ENCODE measurements at places on chromosomes 7 and 10.
A peak's percentile ranks its signal among the peaks of the same experiment; 100 is the strongest.

DNA sequence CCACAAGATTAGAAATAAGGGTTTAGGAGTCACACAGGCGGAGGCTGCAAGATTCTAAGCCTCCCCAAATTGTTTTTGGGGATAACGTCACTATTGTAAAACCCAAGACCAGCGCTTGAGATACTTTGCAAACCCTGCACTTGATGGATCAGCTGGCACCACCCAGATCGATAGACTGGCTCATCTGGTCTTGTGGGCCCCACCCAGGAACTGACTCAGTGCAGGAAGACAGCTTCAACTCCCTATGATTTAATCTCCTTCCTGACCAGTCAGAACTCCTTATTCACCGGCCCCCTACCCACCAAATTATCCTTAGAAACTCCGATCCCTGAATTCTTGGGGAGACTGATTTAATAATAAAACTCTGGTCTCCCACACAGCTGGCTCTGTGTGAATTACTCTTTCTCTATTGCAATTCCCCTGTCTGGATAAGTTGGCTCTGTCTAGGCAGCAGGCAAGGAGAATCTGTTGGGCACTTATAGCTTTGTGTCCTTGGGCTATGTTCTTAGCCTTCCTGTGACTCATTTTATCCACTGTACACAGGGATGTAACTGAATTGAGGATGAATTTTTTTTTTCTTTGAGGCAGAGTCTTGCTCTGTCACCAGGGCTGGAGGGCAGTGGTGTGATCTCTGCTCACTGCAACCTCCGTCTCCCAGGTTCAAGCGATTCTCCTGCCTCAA lies 64.4 kb upstream of the CARD11 start:
- no peak for DNase-seq

- DNase-seq, result no peak
These were observed 73.8 kb upstream of the SFMBT2 start for GRCh38 chr10:7484456-7485243.

- peak; percentile 62 for DNase-seq
These were observed 7.8 kb downstream of the LIPM start for GRCh38 chr10:88810196-88810961.

GRCh38 chr10:17474595-17475323 lies 20.4 kb upstream of the ST8SIA6 start:
- DNase-seq, result peak; percentile 23

GRCh38 chr10:75098902-75099673 lies 12.4 kb upstream of the SAMD8 start:
- no peak for DNase-seq

DNA sequence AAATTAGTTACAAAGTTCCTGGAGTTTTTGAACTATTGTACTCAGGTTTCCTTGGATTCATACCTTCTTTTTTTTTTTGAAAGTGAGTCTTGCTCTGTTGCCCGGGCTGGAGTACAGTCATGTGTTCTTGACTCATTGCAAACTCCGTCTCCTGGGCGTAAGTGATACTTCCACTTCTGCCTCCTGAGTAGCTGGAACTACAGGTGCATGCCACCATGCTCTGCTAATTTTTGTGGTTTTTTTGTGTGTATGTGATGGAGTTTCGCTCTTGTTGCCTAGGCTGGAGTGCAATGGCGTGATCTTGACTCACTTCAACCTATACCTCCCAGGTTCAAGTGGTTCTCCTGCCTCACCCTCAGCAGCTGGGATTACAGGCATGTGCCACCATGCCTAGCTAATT lies 22.3 kb downstream of the MCM10 start:
- no peak for DNase-seq

DNA sequence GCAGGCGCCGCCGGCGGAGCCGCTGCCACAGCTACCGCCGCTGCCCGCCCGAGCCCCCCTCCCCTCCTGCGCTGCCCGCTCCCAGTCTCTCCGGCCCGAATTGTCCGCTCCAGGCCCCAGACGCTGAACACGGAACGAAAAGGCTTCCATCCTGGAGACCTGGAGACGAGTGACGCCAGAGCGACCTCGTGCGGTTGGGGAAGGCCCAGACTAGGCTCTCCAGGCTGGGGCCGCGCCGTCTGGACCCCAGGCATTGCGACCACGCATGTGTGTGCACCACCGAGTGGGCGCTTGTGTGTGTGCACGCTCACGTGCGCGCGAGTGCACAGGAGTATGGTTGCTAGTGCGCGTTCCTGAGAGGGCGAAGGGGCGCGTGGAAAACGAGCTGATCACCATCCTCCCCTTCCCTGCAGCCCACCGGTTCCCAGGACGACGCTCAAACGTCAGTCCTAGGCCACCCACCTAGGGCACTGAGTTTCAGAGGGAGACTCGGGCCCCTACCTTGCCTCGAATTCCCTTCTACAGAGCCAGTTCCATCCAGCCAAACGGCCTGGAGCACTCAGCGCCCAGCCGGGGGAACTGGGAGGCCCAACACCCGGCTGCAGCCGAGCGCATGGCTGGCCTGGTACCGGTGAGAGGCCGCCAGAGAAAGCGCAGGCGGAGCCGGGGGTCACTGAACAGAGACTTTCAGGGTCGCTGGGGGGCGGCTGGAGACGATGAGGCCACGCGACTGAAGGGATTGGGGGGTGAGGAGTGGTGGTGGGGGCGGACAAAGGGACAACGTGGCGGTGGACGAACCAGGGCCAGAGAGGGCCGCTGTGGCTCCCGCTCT lies 11.6 kb downstream of the LBX1 start:
- peak; percentile 33 for DNase-seq

- DNase-seq, result no peak
These were observed 155.7 kb downstream of the PLXNA4 start for GRCh38 chr7:132420527-132420926.

- DNase-seq, result peak; percentile 60
These were observed 402.9 kb downstream of the MAGI2 start for GRCh38 chr7:79050603-79051002.

- peak; percentile 96 for DNase-seq
These were observed 81.6 kb downstream of the ARHGAP22 start for GRCh38 chr10:48523212-48523819.

DNA sequence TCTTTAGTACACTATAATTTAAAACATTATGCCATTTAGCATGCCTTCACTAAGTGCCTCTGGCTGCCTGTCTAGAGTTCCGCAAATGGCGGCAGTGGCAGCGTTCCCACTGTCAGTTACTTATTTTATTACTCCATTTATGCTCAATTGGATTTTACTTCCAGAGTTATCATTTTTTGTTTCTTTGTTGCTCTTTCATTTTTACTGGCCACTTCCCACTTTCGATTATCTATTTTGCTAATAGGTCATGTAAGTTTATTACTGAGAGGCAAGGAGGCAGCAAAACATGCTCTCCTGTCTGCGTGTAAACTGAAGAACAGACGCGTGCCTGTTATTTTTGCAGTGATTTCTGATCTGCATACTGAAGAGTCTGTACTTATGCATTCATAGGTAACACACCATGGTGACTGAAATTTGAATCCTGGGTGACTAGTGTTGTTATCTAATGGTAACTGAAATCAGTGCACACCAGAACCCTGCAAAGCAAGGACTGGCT lies 23.1 kb downstream of the KDM7A start:
- no peak for DNase-seq

- DNase-seq, result peak; percentile 87
These were observed 2.0 kb upstream of the BLVRA start for GRCh38 chr7:43756368-43757072.

DNA sequence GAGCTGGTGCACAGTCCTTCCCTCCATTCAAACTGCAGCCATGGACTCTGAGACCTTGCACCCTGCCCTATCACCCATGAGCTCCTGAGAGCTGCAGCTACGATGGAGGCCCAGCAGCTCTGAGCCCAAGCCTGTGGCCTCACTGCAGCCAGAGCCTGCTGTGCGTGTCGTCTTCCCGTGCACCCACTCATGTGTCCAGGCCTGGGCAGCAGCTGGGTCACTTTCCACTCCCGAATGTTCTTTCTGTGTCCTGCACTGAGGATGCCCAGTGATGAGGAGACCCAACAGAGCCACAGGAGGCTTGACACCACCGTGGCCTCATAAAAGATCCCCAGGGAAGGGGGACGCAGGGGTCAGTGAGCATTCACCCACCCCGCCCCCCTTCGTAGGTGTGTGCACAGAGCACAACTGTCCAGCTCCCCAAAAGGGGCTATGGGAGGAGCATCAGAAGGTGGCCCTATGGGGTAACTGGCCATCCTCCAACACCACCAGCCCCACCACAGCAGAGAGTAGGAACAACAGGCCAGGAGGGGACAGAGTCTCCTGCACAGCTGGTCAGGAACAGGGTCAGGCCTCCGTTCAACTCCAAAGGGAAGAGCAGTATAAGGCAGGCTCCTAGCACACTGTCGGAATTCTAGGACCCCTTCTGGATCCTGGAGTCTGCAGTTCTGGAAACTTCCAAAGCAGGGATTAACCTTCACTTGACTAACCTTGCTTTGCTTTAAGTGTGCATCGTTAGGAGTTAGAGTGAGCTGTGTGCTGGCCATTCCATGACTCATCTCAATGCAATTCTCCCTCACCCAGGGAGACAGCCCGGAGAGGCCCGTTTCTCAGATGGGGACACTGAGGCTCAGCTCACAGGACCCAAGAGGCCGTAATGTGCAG lies 52.6 kb downstream of the RASGEF1A start:
- DNase-seq, result no peak
